ENCODE measurements at places on chromosomes 12 and 14. TPM values are rescaled to one million over a fixed set of nuclear protein-coding genes. Genes with fewer than 3 reads are reported as not detected.

The LRRC43 gene
- 0.33 TPM for total RNA-seq

- no peak for ATAC-seq
These were observed 6.6 kb downstream of the ERBB3 start for GRCh38 chr12:56086608-56087007.

GRCh38 chr12:85713373-85713772 is 122.8 kb downstream of the RASSF9 start:
- ATAC-seq: no peak

DNA sequence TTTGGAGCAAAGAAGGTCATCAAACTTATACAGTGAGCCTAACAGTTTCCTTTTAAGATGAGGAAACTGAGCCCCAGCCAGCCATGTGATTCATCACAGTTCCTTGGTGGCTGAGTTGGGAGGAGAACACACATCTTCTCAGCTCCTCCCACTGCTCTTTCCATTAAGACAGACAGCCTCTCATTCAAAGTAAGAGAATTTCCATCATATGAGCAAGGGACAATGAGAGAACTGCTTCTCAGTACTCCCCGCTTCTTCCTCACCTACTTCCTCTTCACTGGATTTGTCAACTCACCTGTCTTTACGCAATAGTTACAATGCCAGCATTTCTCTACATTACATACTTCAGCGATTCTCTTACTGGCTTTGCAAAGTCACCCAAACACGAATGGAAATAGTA is 2.2 kb downstream of the IFNG start:
- no peak for ATAC-seq

- ATAC-seq: peak; percentile 97
These were observed 503.0 kb upstream of the LMO3 start for GRCh38 chr12:17108877-17109541.

The OR6C74 gene
- total RNA-seq: not detected

The RNASE1 gene
- total RNA-seq: not detected
